ENCODE measurements at places on chromosomes 1 and 21. TPM values are rescaled to one million over a fixed set of nuclear protein-coding genes. Genes with fewer than 3 reads are reported as not detected.

The OR10Z1 gene
- total RNA-seq, result not detected

The UTS2 gene
- total RNA-seq, result not detected

The CYP2J2 gene
- not detected for total RNA-seq

The TP73 gene
- not detected for total RNA-seq

The SDHB gene
- total RNA-seq, result 129 TPM
